ENCODE measurements at places on chromosomes 6 and 20.

- no peak for DNase-seq
Measured at GRCh38 chr20:12217382-12217781, 299.7 kb downstream of the BTBD3 start.

DNA sequence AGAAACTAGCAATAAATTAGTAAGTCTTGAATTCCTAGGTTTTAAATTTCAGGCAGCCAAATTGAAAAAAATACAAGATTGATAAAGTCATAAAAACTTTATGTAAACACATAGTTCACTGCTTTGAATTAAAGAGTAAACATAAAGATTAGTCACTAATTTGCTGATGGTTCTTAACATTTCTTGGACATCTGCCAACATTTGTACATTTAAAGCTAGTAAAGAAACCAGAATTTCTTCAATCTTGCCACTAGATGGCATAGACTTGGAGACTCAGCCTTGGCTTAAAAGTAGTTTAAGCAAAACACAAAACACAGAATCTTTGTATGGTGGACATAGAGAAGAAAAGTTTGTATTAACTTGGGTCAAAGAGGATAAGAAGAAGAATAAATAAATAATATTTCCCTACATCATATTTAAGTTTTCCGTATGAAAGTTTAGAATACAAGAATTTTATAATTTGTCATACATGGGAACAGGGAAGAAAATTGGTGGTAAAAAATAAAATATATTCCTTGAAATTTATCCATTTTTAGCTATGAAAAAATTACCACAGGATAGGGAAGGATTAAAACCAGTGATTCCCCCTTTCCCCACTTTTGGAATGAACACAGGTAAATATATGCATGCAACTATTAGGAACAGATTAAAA lies 41.7 kb upstream of the FAM135A start:
- peak; percentile 53 for DNase-seq

DNA sequence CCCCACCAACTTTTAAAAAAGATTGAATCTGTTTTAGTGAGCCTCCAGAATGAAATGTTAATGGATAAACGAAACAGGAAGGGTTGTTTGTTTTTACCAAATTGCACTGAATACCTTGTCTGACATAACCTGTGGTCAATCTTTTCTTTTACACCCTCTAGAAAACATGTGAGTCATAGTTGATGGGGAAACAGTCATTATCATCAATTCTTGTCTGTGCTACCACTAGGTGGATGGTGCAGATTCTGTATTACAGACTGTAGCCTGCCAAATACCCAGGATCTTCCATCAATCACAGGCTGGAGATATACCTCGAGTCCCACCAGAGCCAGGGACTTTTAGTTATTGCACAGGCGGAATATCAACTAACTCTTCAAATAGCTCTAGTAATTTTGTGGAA lies 29.5 kb upstream of the PKIB start:
- no peak for DNase-seq

DNA sequence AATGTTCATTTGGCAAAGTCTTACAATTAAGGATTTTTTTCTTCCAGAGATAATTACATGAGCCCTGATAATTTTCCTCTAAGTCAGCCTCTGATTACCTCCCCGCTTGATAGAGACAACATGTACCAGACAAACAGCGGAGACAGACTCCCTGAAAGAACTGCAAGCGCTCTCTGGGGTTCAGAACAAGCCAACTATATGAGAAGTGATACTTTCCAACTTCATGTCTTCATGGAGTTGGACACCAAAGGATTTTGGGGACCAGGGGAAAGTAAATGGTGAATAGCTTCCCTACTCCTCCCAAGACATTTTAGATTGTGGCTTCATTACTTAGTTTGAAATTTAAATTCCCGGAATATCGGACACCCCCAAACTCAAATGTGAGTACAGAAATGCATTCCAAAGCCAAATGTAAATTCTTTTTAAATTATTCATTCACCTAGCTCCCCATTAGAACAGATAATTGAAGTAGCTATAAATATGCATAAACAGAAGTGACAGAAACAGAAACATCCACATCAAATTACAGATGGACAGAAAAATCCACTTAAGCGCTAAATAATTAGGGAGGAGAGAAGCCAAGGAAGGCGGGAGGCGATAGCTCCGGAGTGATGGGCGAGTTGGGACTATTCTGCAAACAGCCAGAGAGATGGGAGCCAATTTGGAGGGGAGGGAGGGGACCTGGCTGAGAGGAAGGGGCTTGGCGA lies 129.7 kb upstream of the AKAP12 start:
- no peak for DNase-seq

DNA sequence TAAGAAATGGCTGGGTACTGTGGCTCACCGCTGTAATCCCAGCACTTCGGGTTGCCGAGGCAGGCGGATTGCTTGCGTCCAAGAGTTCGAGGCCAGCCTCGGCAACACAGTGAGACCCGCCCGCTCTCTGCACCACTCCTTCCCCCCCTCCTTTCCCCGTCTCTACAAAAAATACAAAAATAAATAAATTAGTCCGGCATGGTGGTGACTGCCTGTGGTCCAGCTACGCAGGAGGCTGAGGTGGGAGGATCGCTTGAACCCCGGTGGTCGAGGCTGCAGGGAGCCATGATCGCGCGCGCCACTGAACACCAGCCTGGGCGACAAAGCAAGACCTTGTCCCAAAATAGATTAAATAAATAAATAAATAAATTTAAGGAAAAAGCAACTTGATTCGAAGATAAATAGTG lies 448 bp upstream of the RNF114 start:
- DNase-seq, result no peak

GRCh38 chr6:56381801-56382251 lies 134.4 kb upstream of the COL21A1 start:
- no peak for DNase-seq

DNA sequence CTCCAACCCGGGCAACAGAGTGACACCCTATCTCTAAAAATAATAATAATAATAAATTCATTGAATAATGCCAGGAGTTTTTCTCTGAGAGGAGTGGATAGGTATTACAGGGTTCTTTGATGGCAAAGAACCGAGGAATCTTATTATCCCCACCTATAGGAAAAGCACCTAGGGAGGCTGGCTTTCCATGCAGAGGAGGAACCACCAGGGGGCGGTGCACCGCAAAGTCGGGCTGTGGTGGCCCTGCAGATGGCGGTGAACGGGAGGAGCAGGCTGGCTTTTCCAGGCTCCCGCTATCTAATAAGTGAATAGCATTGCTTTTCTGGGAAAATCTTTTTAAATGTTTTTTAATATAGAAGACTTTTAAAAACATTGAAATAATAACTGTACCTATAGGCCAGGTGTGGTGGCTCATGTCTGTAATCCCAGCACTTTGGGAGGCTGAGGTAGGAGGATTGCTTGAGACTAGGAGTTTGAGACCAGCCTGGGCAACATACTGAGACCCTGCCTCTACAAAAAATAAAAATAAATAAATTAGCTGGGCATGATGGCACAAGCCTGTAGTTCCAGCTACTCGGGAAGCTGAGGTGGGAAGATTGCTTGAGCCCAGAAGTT lies 864.2 kb downstream of the KIF16B start:
- peak; percentile 71 for DNase-seq

GRCh38 chr6:115441651-115442050 lies 619.0 kb downstream of the FRK start:
- DNase-seq, result no peak

DNA sequence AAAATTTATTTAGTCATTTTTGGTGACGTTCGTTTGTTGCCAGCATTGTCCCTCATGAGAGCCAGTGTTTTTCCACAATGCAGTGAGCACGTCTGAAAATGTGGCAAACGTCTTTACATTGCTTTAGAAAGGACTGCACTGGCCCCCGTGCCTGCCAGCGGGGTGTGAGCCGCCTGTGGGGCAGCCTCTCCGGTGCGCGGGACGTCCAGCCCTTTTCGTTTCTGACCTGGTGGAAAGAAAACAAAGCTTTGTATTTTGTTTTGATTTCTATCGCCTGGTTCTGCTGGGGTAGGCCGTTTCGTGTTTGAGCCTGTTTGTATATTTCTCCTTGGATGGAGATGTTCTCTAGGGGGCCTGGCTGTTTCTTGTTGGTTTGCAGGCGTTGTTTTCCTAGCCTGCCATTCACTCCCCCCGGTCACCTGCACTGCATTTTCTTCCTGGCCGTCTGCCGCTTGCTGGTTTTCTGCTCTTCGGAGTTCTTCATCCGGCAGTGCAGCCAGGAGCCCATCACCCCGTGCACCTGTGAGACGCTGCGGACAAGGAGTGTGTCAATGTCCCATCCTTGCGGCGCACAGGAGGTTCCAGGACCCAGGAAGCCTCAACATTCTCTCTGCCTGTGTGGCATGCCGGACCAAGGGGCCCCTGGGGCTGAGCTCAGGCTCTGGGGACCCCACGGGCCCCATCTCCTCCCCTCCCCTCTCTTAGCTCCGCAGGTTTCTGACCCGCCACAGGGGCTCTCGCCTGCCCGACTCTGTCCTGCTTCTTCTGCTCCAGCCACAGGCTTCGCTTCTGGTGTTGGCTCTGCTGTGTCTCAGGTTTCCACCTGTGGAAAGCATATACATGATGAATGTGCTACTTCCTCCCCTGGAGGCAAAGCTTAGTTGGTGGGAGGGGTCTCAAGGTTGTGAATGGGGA lies 100.5 kb downstream of the CDH4 start:
- DNase-seq, result peak; percentile 15

DNA sequence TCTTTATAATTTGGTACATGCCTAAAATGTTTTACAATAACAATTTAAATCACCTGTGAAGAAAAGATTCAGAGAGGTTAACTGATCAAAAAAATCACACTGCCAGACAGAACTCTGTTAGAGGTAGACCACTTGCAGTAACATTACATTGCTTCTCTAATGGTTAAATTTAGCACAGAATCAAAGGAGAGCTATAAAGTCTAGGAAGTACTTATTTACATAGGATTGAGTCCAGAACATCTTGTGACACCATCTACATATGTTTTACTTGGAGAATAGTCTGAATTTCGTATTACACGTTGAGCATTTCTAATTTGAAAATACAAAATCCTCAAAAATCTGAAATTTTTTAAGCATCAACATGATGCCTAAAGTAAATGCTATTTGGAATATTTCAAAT lies 17.2 kb upstream of the TBC1D20 start:
- DNase-seq, result no peak

DNA sequence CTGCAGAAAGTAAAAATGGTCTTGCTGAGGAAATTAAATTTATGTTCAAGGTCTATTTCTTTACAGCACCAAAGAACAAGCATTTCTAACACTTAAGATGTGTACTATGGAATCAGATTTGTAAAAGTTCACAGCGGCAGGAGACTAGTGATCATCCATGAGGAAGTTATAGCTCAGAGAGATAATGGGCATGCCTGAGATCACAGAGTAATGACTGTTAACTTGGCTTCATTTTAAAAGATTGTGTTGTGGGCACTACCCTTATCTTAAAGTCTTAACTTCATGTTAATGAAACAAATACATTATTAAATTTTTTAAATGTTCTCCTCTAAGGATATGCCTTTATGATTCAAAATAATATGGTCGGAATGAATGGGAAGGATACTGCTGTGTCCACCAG lies 168.6 kb downstream of the GMPR start:
- DNase-seq, result no peak

GRCh38 chr6:158572653-158573541 lies 13.0 kb downstream of the TMEM181 start:
- DNase-seq, result no peak

DNA sequence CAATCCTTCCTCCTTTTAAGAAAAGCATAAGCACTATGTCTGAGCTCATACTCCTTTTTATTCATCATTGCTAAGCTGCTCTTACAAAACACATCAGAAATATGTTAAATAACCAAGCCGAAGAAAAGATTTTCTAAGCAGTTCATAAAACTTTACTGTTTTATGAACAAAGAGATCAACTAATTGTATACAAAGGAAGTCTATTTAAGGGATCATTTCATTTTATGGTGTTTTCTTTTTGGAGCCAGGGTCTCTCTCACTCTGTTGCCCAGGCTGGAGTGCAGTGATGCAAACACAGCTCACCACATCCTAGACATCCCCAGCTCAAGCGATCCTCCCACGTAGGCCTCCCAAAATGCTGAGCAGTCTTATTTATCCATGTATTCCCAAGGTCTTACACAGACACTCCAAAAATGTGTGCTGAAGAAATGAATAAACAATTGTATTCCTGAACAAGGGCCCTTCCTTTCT lies 9.3 kb downstream of the NUDT3 start:
- no peak for DNase-seq

- peak; percentile 55 for DNase-seq
Measured at GRCh38 chr6:40845553-40845952, 193.5 kb downstream of the UNC5CL start.

GRCh38 chr6:155227046-155227445 lies 36.8 kb upstream of the CLDN20 start:
- no peak for DNase-seq

DNA sequence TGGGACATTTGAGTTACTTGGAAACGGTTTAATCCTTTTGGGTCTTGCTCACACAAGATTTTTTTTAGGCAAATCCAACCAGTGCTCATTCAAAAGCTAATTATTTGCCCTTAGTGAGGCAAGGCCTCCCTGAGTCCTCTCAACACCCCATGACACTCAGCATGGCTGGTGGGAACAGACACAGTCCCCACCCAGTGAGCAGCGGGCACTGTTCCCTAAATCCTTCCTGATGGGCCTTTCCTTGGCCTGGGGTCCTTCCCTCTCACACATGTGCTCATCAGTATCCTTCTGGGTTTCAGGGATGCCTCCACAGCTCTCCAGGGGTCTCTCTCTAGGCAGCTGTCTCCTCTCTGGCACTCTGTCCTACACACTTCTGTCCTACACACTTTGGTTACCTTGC lies 28.0 kb downstream of the PLAGL2 start:
- DNase-seq, result no peak

- no peak for DNase-seq
Measured at GRCh38 chr20:53454675-53455276, 138.9 kb downstream of the ZNF217 start.

- DNase-seq, result peak; percentile 65
Measured at GRCh38 chr6:2738373-2738979, 12.2 kb downstream of the MYLK4 start.

- DNase-seq, result no peak
Measured at GRCh38 chr20:3111995-3112394, 27.5 kb upstream of the AVP start.

GRCh38 chr20:52231230-52231746 lies 39.7 kb upstream of the ZFP64 start:
- no peak for DNase-seq

DNA sequence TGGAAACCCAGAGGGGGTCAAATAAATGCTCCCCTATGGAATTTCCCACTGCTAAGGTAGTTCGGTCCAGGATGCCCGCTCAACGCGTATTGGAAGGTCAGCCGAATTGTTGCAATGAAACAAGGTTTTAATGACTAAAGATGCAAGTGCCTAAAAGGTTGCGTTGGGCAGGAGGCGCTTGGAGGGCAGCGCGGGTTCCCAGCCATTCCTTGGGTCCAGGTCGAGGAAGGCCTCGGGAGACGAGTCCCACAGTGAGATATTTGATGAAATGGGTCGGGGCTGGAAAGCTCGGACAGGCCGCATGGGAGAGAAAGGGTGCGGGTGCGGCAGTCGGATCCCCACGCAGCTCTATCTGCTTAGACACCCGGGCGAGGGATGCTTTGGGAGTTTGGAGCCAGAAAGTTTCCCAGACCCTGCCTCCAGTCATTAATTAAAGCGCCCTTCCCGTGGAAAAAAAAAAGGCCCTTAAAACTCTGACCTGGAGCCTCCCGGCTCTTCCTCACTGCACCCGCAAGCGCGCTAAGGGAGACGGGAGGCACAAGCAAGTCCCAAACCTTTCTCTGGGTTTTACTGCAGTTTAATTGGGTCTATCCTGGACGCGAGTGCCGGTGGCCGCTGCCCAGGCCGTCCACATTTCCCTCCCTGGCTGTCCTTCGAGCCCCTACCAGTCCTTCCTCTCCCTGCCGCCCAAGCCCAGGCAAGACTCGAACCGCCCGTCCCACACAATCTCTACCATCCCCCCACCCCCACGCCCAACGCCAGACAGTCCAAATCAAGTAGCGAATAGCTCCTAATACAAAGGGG lies 24.2 kb downstream of the TFAP2A start:
- DNase-seq, result no peak

Measured in HEK293T (cell line).